PC-3 (cell line): ENCODE measurements at places on chromosomes 11 and 22. TPM values are rescaled to one million over a fixed set of nuclear protein-coding genes. Genes with fewer than 3 reads are reported as not detected.

The KRTAP5-11 gene
- total RNA-seq: not detected in 2 replicates

The MOV10L1 gene
- 0.26 and 1.6 TPM in 2 replicates for total RNA-seq

The IFITM10 gene
- 0.58 and 1.4 TPM in 2 replicates for total RNA-seq

The FOLH1 gene
- total RNA-seq: 0.58 TPM in 1 of 2 replicates, not detected in the other

The CHCHD10 gene
- total RNA-seq: 52.2 and 98.1 TPM in 2 replicates

The ZDHHC5 gene
- total RNA-seq: 86.7 and 102 TPM in 2 replicates

The ANO1 gene
- 184 and 244 TPM in 2 replicates for total RNA-seq

The VWCE gene
- 0.15 and 0.35 TPM in 2 replicates for total RNA-seq

The PATE4 gene
- not detected in 2 replicates for total RNA-seq

The SMTN gene
- total RNA-seq: 145 and 167 TPM in 2 replicates

The OSM gene
- not detected in 2 replicates for total RNA-seq

The KRTAP5-7 gene
- not detected in 2 replicates for total RNA-seq

The CEP164 gene
- 43.7 and 51.1 TPM in 2 replicates for total RNA-seq

The SYCE3 gene
- total RNA-seq: 1.3 TPM in 1 of 2 replicates, not detected in the other

The MS4A10 gene
- total RNA-seq: not detected in 2 replicates

The SLC17A6 gene
- total RNA-seq: not detected in 2 replicates

The GALNT18 gene
- 34.5 and 41.1 TPM in 2 replicates for total RNA-seq

The FAM83F gene
- total RNA-seq: 5.5 and 9.2 TPM in 2 replicates

The KRTAP5-1 gene
- total RNA-seq: not detected in 2 replicates

The MFNG gene
- 1.7 and 2.4 TPM in 2 replicates for total RNA-seq

The CCDC188 gene
- not detected in 2 replicates for total RNA-seq

The FREY1 gene
- total RNA-seq: 0.15 and 2.1 TPM in 2 replicates

The SEZ6L gene
- not detected in 2 replicates for total RNA-seq

The MUC6 gene
- total RNA-seq: 0.18 and 0.23 TPM in 2 replicates

The C11orf91 gene
- 1.0 TPM in 1 of 2 replicates, not detected in the other for total RNA-seq

The CASP5 gene
- not detected in 2 replicates for total RNA-seq

The OR52J3 gene
- total RNA-seq: not detected in 2 replicates
